ENCODE measurements at places on chromosomes 11 and 22.
A peak's percentile ranks its signal among the peaks of the same experiment; 100 is the strongest.

GRCh38 chr11:34308913-34309585 is 48.8 kb downstream of the ABTB2 start:
- DNase-seq = no peak

- DNase-seq = no peak
These were observed 37.7 kb upstream of the DMC1 start for GRCh38 chr22:38607680-38608079.

GRCh38 chr11:110198031-110198729 is 98.2 kb downstream of the RDX start:
- DNase-seq = no peak

DNA sequence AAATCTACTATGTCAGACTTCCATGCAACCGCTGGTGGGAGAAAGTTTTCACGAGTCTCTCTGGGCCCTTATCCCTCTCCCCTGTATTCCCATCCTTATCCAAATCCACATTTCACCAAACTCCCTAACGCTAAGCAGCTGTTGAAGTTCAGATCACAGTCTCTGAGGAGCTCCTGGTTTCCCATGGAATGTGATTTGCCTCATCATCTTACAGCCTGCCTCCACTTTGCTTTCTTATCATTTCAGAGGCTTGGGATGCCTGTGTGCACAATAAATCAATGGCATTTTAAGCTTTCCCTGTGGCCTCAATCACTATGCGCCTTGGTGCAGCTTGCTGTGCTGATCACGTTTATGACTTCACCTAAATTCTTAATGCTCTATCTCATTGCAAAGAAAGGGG is 352.4 kb upstream of the FAT3 start:
- no peak for DNase-seq

DNA sequence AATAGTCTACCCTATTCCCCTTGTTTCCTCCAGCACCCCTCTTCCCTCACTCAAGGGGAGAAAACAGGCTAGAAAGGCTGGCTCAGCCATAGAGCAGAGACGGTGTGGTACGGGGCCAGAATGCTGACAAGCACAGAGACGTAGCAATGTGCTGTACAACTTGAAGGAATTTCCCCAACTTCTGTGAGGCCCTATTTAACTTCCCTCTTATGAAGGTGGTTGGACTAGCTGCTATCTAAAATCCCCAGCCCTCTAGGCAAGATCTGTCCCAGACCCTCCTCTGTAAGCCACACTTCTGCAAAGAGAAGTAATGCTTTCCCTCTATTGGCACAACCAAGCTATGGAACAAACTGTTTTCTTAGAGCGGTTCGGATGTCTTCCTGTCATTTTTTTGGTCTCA is 37.8 kb downstream of the PLEKHA7 start:
- no peak for DNase-seq

DNA sequence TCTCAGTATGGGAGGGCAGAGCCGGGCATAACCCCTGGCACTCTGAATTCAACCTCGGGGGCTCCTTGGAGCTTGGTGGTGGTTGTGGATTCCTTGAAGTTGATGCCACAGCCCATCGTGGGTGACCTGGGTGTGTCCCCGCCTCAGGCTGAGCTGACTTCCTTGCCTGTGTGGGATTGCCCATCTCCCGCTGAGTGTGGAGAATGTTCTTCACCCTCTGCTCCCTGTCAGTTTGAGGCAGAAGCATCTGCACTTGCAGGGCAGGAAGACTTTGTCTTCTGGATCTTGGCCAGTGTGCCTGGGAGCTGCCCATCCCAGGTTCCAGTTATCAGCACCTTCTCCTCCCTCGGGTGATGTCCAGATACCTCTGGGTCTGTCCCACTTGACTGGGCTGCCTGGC is 25.3 kb downstream of the CD82 start:
- no peak for DNase-seq

- no peak for DNase-seq
These were observed 43.7 kb downstream of the PIWIL3 start for GRCh38 chr22:24730864-24731263.

DNA sequence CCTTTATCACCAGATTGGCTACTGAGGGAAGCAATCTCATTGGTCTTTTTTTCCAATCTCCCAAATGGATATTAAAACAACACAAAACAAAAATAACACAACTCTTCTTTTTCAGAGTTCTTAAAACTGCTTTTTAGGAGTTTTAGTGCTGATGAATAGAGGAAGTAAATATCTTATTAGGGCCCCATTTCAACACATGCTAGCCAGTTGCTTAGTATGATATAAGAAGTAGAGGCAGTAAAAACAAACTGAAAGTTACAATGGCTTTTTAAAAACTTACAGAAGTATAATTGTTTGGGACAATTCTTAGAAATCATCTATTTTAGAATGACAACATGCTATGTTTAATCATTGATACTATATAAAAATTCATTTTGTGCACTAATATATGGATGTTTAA is 3.4 kb downstream of the C11orf71 start:
- no peak for DNase-seq

GRCh38 chr11:124536520-124536919 is 6.9 kb downstream of the OR8B12 start:
- DNase-seq = no peak

- no peak for DNase-seq
These were observed 4.6 kb downstream of the TRABD start for GRCh38 chr22:50190182-50190940.

- DNase-seq = no peak
These were observed 1178.3 kb downstream of the LRRC4C start for GRCh38 chr11:40281052-40281580.

GRCh38 chr22:23565305-23565914 is 14.7 kb downstream of the IGLL1 start:
- no peak for DNase-seq

DNA sequence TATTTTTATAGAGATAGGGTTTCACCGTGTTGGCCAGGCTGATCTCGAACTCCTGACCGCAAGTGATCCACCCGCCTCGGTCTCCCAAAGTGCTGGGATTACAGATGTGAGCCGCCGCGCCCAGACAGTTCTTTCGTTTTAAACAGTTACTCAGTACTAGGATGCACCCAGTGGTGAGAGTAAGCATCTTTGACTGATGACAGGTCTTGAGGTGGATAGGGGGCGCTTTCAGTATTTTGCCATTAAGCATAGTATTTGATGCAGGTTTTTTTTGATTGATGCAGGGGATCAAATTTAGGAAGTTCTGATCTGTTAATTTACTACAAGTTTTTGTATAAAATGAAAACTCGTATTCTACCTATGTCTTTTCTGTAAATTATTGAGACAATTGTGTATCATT is 13.2 kb upstream of the TRIM34 start:
- no peak for DNase-seq

DNA sequence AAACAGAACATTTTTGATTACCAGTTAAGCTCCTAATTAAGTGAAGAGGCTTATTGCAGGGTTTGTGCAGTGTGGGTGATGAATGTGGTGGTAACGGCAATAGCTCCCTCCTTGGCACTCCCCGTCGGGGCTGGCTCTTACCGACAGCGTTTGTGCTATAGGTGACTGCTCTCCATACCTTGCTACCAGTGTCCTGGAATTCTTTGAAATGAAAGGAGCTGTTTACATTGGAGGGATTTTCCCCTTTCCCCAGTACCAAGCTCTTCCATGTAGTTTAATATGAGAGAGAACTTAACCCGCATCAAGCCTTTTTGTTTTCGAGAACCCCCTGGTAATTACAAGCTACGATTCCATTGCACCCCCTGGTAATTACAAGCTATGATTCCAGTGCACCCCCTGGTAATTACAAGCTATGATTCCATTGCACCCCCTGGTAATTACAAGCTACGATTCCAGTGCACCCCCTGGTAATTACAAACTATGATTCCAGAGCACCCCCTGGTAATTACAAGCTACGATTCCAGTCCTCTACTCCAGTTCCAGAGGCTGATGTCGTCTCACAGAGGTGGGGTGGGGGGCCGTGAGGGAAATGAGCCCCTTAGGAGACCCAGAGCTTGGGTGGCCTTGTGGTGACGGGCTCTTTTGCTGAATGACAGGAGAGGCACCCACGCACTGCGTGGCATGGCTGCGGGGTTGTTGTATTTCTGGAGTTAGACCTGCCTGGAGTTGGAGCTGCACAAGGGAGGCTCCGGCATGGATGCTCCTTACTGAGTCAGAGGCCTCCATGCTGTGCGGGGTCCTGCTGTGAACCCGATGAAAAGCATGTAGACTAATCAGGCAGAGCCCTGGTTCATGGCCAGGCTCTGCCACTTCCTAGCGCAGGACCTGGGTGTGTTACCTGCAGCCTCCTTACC is 205.3 kb downstream of the TBC1D22A start:
- no peak for DNase-seq

GRCh38 chr11:3229673-3230630 is 2.3 kb downstream of the MRGPRE start:
- no peak for DNase-seq

DNA sequence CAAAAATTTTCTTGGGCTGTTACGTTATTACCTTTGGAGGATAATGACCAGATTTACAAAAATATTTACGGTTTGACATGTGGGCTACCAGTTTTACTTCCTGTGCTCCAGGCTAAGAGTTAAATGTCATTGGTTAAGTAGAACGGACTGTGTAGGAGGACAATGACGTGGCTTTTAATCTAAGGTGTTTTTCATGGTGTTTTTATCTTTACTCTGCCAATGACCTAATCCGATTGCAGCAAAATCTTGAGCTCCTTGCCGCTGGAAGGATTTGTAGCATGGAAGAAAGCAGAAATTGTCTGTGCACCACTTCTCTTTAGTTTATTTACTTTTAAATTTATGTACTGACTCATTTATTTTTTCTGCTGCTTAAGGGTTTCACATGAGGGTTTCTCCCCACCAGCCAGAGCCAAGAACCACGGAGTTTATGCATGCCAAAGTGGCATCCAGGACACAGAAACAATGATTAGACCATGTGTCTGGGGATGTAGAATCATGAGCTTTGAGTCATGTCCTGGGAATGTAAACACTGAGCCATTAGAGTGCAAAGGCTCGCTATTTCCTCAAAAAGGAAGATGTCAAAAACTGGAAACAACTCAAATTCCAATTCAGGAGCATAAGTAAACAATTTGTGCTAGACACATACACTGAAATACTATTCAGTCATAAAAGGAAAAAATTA is 1.9 kb upstream of the CARD16 start:
- DNase-seq = no peak

DNA sequence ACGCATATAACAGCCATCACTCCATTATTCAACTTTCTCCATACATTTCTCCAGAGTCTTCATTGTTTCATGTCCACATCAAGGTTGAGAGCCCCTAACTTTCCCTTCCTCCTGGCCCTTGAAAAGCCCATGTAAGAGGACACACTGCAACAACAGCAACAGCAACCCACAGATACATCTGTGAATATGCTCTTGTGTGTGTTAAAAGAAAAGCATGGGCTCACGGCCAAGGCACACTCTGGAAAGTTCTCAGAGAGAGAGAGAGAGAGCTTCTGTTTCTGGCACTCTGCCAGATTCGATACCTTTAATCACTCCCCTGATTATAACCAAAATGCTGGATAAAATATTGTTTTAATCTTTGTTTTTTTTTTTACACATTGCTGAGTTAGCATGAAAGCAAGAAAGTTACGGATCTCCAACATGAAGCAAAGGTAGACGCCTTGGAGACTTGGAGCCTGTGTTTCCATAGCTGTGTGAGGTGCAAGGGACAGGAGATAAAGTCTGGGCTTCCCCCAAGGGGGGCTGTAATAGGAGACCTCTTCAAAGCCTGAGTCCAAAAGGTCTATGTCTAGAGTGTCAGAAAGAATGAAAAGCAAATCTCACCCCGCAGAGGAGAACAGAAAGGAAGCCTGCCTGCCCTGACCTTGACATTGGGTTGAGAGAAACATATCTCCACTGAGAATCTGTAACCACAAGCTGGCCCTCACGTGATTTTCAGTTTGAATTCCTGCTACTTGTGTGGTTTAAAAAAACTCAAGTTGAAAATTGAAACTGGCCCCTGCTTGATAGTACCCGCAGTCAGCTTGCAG is 33.7 kb upstream of the MPPED1 start:
- DNase-seq = no peak

- no peak for DNase-seq
These were observed 202.7 kb upstream of the MPPED2 start for GRCh38 chr11:30788849-30789248.

- DNase-seq = no peak
These were observed 134.6 kb downstream of the PGR start for GRCh38 chr11:100994966-100995365.

GRCh38 chr22:50014053-50014501 is 1.5 kb upstream of the IL17REL start:
- no peak for DNase-seq

- no peak for DNase-seq
These were observed 19.3 kb upstream of the ARAP1 start for GRCh38 chr11:72771507-72771906.

DNA sequence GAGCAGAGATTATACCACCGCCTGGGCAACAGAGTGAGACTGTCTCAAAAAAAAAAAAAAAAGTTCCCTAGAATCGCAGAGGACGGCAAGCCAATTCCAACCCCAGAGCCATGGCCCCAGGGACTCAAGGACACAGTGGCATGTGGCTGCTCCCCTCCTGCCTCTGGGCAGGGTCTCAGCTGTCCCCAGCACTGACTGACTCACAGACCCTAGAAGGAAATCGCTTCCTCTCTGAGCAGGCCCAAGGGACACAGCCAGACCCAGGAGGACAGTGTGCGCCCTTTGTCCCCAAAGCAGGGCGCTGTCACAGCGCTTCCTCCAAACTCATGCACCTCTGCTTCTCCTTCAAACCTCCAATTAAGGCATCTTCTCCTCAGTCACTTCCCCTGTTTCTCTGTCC is 2.3 kb downstream of the PACSIN3 start:
- DNase-seq = no peak

GRCh38 chr11:22508665-22509064 is 117.0 kb downstream of the FANCF start:
- peak; percentile 80 for DNase-seq

GRCh38 chr11:111512296-111513239 is at the start of gene BTG4:
TSS of gene BTG4 (minus strand) at chr11:111512386. CDS start at chr11:111498776, 13,610 bp downstream.
- no peak for DNase-seq

DNA sequence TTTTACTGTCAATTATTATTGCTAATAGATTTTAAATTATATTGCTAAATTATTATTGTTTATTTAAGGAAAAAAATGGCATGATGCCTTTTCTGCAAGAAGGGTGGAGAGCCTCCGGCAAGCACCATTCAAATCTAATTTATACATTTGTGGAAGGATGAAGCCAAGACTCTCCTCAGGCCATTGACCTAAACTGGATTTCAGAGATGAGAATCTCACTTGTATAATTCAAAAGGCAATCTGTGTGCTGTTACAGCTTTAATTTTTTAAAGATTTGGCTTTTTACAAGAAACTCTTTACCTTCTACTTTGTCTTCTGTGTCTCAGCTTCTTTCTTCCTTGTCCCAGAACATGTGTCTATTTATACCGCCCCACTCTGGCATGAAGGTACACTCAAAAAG is 722.5 kb downstream of the ETS1 start:
- no peak for DNase-seq

GRCh38 chr11:34625576-34625975 is 4.7 kb downstream of the EHF start:
- DNase-seq = no peak

- DNase-seq = no peak
These were observed 38.7 kb upstream of the TOP3B start for GRCh38 chr22:22021162-22021750.

GRCh38 chr22:47129902-47130635 is 367.6 kb downstream of the TBC1D22A start:
- DNase-seq = no peak

Measured in NCI-H524 treated with DMSO at 0.1 percent for 48 hours (cell line).